Skin of body (tissue), 3 donors: ENCODE measurements at places on chromosomes 3 and 15. TPM values are rescaled to one million over a fixed set of nuclear protein-coding genes. Genes with fewer than 3 reads are reported as not detected.
A peak's percentile ranks its signal among the peaks of the same experiment; 100 is the strongest.

The IL5RA gene
- total RNA-seq = 0.79 TPM

The EFCAB12 gene
- 0.10 TPM for total RNA-seq

The GOLGA8T gene
- total RNA-seq = 0.79 TPM

The TNFAIP8L3 gene
- total RNA-seq = 5.8 TPM

The ARPP21 gene
- 8.1 TPM for total RNA-seq

The PIERCE2 gene
- total RNA-seq = 1.5 TPM

The GP5 gene
- 0.39 TPM for total RNA-seq

The MOBP gene
- total RNA-seq = 0.10 TPM

GRCh38 chr15:37572401-37572800 lies 362.0 kb upstream of the TMCO5A start:
- no peak for DNase-seq

- DNase-seq = no peak
These were observed 15.6 kb upstream of the FLNB start for GRCh38 chr3:57992452-57993213.

- no peak for DNase-seq
These were observed 609.7 kb downstream of the MCTP2 start for GRCh38 chr15:94840794-94841783.

DNA sequence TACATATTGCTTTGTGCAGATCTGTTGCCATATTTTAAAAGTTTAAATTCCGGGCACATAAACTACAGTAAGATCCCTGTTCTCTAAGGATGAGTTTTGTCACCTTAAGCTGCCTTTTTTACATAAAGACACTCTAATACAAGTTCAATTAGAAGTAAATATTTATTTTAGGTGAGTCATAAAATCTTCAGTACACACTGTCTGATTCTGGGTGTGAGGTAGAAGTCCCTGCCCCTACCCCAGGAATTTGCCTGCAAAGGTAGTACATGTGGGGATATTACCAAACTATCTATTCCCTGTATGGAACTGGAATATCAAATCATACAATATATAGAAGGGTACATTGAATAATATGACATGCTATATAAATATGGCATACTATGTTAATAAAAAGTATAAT lies 6.3 kb downstream of the SCG3 start:
- no peak for DNase-seq

- peak; percentile 38 for DNase-seq
These were observed 54.0 kb downstream of the KCNAB1 start for GRCh38 chr3:156174229-156174847.

DNA sequence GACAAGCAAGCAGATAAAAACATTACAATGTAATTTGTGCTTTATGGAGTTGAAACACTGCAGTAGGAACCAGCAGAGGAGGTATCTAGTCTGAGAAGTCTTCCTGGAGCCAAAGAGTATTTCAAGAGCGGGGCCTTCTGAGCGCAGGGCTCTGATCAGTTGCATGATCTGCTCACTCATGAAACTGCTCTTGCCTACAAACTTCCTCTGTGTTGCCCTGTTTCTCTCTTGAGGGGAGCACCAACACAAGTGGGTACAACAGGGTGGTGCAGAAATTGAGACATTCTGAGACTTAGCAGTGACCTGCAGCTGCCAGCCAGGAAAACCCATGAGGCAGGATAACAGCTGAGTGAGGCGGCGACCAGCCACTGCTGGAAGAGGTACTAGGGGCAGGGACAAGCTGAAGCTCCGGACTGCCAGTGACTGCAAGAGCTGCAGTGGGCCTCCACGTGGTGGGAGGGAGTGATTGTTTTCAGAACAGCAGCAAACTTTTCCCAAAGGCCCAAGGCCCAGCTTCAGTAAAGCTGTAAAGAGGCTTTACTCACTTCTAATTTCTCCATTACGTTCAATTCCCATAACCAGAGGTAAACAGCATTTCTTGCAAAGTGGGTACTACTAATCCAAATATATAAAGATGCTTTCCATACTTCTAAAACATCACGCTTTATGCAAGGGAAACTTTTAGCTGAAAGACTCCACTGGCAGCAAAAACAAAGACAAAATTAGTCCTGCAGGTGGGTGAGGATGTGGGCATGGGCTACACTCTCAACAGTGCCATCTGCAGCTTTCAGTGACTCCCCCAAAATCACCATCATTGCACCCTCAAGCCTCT lies 69.0 kb upstream of the LPP start:
- no peak for DNase-seq

DNA sequence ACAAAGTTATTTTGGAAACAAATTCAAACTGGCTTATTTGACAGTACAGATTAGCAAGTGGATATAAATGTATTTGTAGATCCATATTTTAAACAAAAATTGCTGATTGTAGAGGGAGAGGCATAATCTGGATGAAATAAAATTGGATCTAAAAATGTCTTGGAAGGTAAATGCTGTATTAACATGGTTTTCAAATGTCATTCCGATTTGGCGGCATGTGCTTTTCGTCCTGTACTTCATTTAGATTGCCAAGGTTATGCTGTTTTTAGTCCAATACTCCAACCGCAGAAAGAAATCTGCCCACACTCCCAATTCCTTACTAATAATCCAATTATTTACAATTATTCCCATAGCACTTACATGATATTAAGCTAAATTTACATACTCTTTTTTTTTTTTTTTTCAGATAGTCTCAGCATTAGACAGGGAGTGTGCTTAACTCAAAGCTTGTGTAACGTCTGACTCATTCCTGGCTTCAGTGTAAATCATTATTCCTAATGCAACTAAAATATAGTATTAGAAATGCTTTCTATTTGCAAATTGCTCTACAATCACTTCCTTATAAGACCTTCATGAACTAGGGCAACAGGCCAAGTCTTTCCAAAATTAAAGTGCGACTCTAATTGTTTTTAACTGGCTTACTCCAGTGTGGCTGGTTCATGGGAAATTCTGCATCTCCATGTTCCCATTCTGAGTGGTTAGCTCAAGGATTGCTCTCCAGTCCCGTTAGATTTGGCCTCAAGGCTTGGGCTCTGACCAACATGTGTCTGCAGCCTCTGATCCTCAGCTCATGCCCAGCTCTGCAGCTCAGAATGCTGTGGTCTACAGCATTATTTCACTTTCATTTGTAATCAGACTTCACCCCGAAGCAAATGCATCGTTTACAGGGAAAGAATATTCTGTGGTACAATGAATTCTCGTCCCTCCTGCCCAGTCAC lies 103.9 kb downstream of the FBN1 start:
- DNase-seq = peak; percentile 64

- no peak for DNase-seq
These were observed 31.7 kb downstream of the MINAR1 start for GRCh38 chr15:79463781-79464270.

DNA sequence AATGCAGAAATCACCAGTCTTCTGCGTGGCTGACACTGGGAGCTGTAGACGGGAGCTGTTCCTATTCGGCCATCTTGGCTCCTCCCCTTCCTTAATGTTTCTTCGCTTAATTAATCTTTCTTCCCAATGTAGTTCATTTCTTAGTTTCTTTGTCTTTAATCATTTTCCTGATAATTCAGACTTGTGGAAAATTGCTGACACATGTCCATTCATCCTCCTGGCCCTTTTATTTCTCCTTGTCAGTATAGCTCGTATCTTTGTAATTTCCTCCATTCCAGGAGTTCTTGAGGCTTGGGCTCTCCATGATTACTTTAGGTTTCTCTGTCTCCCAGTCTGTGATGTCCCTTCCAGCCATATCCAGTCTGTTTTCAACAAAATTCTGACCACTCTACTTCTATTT lies 98.7 kb downstream of the UBE2E2 start:
- DNase-seq = no peak

GRCh38 chr3:125057186-125057850 lies 1.5 kb upstream of the HEG1 start:
- no peak for DNase-seq

- DNase-seq = no peak
These were observed 392.3 kb upstream of the ZNF717 start for GRCh38 chr3:76177610-76178009.

DNA sequence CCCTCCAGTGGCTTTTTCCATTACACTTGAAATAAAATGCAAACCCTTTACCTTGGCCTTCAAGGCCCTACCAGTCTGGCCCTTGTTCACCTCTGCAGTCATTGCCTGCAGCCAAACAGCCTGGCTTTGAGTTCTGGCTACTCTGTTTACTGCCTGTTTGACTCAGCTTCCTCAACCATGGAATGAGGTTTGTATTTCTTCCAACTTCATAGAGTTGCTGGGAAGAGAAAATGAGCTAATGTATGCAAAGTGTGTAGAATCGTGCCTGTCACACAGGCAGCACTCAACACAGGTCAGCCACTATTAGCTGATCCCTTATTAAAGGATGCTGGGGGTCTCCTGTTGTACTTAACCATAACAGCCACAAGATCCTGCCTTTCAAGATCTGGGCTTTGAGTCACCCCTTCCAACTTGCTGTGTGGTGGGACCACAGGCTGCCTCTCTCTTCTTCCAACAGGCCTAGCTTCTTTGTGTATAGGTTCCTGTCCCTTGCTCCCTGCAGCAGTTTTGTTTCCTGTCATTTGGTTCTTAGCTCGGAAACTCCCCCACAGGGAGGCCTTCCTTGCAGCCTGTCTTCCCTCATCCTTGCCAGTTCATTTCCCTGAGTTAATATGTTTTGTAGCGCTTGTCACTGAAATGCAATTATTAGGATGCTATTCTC lies 6.4 kb downstream of the MED12L start:
- DNase-seq = no peak

- no peak for DNase-seq
These were observed at the start of gene TNK2 for GRCh38 chr3:195907934-195908693. Gene TNK2, minus strand, starts transcription at chr3:195908551. Its CDS starts 19,963 bp downstream, at chr3:195888588.

DNA sequence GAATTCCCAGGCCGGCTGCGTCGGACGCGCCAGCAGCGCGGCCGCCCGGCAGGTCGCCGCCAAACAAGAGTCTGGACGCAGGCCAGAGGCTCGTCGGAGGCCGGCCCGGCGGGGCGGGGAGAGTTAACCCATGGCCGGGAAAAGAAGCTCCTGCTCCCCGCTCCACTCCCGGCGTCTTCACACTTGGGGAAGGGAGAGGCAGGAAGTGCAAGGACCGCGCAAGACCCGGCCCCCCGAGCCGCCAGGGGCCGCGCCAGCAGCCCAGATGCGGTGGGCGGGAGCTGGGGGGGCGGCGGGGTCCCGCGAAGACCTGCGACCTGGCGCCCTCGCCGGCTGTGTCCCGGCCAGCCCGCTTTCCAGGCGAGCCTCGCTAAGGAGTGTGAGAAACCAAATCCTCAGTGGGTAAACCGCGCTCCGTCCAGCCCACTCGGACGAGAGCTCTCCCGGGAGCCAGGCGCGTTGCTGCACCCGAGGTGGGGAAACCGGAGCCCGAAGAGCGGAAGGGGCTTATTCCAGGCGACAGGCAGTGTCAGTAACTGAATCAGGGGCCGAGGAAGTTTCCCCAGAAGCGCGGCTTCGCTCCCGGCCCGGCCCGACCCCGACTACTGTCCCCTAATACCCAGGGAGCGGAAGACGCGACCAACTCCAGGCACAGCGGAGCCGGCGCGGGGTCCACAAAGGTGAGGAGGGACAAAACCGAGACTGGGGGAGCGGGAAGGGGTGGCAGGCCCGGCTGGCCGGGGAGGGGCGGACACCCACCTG lies 721 bp downstream of the ADAMTS7 start:
- no peak for DNase-seq

DNA sequence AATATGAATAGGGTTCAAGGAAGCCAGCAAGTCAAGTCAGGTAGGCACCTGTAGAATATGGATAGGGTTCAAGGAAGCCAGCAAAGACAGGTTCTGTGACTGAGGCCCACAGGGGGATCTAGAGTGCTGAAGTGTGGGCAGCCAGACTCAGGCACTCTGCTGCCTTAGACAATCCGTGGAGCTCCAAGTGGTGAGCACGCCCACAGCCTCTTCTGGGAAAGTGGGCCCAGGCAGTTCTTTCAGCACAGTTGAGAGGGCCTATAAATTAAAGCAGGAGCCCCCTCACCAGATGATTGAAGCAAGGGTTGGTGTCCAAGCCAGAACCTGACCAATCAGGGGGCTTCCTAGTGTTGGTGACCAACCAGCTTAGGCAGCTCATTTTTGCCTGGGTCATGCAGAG lies 51.0 kb downstream of the ANP32A start:
- DNase-seq = no peak

- DNase-seq = no peak
These were observed 150.7 kb downstream of the FNDC3B start for GRCh38 chr3:172189987-172190603.

DNA sequence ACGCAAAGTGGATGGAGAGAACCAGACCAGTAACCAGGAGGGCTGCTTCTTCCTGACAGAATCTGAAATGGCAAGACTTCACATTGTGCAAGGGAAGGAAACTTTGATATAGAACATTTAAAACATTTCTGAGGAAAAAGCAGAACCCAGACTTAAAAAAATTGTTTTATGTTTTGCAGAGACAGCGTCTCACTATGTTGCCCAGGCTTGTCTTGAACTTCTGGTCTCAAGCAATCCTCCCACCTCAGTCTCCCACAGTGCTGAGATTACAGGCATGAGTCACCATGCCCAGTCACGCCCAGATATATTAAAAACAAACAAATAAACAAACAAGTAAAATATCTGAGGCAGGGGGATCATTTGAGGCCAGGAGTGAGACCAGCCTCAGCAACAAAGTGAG lies 46.2 kb downstream of the CRTAP start:
- DNase-seq = no peak

GRCh38 chr3:137047240-137047639 lies 89.5 kb downstream of the IL20RB start:
- DNase-seq = peak; percentile 2

DNA sequence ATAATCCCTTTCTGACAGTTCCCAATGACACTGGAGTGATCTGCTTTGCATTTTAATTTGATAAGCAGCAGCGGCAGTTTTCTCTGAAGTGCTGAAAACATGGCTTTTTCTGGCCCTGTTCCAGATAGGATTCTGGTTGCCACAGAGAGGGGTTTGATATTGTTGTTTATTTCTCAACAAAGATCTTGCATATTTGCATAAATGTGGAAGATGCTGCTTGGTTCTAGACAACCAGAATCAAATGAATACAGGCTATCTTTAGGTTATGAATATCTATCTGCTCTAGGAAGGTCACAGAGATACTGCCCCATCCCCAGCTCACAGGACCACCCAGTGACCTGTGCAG lies 137.1 kb downstream of the ZNF609 start:
- DNase-seq = no peak

DNA sequence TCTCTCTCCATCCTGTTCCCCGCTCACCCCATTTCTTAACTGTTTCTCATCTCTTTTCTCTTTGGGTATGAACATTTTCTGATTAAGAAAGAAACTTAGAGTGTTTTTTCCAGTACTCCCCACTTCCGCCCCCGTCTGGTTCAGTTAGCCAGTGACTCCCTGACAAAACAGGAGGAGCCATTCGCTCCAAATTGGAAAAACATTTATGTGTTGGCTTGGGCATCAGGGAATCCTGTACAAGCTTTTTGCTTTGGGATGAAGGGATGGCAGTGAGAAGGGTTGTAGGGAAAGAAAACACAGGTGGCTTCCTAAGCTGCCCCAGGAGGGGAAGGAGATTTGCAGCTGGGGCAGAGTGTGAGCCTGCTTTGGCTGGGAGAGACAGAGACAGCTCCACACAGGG lies 47.0 kb downstream of the BOC start:
- peak; percentile 36 for DNase-seq

GRCh38 chr3:146454796-146455195 lies 14.6 kb downstream of the PLSCR2 start:
- no peak for DNase-seq

DNA sequence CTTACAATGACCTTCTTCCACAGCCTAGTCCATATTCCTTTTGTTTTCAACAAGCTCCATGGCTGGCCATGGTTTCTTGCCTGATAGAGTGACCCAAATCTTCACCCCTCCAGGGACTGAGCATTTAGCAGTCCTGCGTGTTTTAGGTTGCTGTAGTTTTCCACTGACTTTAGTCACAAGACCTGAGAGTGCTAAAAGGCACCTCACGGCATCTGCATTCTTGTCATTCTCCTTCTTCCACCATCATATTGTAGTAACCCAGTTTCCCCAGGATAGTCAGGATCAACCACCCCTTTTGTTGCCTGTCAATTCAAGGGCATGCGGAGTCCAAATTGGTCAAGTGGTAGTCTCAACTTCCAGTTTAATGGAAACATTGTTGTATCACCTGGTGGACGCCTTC lies 20.8 kb downstream of the HTR3C start:
- DNase-seq = no peak
